AG09309 (cell line): ENCODE measurements at places on chromosomes 1 and 21.

- DNase-seq: no peak
Measured at GRCh38 chr1:234845836-234846235, 235.9 kb upstream of the IRF2BP2 start.

DNA sequence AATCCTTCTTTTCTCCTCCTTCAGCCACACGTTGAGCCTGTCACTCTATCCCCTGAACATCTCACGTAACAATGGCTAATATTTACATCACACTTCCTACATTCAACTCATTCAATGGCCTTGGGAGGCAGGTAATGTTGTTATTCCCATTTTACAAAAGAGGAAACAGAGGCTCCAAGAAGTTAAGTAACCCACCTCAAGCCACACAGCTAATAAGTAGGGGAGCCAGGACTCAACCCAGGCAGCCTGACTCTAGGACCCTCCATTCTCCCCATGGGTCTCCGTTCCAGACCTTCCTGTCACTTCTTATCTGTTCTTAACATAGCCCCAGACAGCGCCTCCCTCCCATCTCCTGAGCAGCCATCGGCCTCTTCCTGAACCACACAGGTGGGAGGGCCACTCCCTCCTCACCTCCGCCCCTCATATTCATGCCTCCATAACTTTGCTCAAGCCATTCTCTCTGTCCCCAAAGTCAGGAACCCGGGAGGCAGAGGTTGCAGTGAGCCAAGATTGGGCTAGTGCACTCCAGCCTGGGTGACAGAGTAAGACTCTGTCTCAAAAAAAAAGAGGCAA lies 2.2 kb downstream of the PADI4 start:
- DNase-seq: no peak

GRCh38 chr1:79945391-79945790 lies 938.9 kb upstream of the ADGRL4 start:
- no peak for DNase-seq

DNA sequence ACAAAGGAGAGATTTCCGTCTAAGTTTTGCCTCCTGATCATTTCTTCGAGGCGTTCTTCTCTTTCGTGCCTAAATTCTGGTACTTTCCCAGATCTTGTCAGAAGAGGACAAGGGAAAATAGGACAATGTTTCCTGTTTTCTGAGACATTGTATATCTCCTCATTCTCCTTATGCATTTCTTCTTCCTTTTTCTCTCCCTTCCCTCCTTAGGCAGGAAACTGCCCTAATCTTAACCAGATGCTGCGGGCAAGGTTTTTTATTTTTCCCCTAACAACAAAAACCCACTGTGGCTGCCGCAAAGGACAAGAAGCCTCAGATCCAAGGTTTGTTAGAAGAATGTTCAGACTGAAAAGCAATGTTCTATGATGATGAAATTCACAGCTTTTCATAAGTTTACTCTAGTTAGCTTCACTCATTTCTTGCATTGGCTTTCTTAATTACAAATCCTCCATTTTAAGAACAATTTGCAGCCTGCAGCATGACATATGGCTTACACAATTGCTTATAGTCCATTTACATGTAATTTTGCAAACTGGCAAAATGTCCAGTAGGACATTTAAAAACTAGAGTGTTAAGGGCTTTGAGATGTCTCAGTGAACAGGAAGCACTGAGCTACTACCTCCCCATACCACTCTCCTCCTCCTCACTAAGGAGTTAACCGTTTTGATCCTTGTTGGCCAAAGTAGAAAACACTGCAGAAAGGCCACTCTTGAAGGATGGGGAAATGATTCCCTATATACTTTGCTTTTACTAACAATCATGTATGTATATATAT lies 624 bp downstream of the CTSK start:
- DNase-seq: no peak

GRCh38 chr1:230211436-230212145 lies 144.6 kb downstream of the GALNT2 start:
- DNase-seq: no peak

- no peak for DNase-seq
Measured at GRCh38 chr1:207826557-207827487, 75.0 kb downstream of the CD46 start.

- DNase-seq: no peak
Measured at GRCh38 chr1:47887475-47888293, 109.5 kb downstream of the TRABD2B start.

DNA sequence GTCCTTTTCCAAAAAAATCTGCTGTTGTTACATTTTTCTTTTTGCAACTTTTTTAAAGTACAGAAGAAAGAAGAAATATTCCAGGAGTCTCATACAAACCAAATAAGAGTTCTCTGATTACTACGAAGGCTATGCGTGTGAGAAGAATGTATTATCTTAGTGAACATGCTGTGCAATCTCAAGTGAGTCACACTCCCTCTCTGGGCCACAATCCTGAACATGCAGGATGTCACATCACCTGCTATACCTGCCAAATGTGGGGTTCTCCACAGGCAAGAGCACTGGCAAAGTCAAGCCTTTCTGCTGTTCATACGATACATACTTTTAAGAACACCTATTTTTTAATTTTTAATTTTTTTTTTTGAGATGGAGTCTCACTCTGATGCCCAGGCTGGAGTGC lies 21.7 kb upstream of the TRIM63 start:
- no peak for DNase-seq
